ENCODE measurements at places on chromosomes 6 and 20.

DNA sequence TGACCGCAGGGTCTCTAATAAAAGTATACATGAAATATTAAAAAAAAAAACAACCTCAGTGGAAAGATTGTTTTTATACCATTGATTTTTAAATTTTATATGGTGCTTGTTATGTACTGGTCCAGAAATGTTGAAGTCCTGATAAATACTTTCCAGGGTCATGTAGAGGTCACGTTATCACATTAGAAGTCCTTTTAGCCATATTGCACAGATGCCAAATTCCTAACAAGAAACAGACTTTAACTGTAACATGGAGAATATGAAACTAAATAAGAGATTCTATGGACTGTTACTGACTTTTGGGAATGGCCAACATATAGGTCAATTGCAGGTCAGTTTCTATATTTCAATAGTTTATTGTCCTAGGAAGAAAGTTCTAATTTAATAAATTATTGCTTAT, 89.0 kb downstream of the ADGRB3 start:
- no peak for DNase-seq

GRCh38 chr20:825710-826421, 7.6 kb upstream of the FAM110A start:
- DNase-seq, result no peak

DNA sequence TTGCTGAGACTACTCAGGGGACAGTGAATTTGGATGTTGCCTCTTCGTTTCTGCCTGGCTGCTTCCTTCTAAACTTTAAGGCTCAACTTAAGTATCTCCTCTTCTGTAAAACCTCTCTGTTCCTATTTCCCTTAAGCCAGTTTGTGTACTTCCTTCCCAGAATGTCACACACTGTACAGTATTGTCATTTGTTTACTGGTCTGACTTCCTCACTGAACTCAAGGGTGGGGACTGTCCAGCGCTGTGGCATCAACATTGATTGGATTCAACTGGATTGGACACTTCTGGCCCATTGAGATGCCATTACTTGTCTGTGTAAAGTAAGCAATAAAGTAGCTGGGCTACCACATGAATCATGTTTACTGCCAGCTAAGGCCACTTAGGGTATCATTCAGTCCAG, 69.7 kb downstream of the ANKS1A start:
- no peak for DNase-seq

- DNase-seq, result peak; percentile 93
These were observed 61.6 kb downstream of the RAB44 start for GRCh38 chr6:36759148-36759759.

DNA sequence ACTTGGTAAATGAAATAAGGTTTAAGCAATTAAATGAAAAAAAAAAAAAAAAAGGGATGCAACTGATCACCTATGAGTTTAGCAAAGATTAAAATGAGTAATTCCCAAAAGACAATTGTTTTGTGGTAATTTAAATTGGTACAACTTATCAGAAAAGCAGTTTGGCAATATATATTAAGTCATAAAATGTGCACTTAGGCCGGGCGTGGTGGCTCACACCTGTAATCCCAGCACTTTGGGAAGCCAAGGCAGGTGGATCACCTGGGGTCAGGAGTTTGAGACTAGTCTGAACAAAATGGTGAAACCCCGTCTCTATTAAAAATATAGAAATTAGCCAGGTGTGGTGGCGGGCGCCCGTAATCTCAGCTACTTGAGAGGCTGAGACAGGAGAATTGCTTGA, 7.9 kb downstream of the PHACTR2 start:
- DNase-seq, result no peak
